ENCODE measurements at places on chromosomes 12 and 14.

GRCh38 chr12:75892731-75893408, 138.7 kb downstream of the PHLDA1 start:
- DNase-seq, result peak; percentile 90

GRCh38 chr12:111428081-111428727, 22.5 kb downstream of the SH2B3 start:
- no peak for DNase-seq

DNA sequence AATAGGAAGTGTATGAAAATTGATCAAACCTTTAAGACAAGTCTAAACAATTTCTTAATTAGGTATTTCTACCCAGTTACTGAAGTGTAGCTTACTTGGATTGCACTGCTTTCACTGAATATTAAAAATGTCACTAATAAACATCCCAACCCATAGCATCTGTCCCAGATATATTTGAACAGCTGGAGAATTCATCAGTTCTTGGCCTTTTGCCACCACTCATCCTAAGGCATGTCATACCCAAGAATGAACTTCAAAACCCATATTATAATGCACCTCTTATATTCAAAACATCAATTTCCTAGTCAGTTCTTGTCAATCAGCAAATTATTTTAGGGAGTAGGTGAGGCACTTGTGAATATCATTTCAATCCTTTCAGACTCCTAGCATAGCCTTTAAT, 392.3 kb downstream of the PAWR start:
- DNase-seq, result peak; percentile 20

DNA sequence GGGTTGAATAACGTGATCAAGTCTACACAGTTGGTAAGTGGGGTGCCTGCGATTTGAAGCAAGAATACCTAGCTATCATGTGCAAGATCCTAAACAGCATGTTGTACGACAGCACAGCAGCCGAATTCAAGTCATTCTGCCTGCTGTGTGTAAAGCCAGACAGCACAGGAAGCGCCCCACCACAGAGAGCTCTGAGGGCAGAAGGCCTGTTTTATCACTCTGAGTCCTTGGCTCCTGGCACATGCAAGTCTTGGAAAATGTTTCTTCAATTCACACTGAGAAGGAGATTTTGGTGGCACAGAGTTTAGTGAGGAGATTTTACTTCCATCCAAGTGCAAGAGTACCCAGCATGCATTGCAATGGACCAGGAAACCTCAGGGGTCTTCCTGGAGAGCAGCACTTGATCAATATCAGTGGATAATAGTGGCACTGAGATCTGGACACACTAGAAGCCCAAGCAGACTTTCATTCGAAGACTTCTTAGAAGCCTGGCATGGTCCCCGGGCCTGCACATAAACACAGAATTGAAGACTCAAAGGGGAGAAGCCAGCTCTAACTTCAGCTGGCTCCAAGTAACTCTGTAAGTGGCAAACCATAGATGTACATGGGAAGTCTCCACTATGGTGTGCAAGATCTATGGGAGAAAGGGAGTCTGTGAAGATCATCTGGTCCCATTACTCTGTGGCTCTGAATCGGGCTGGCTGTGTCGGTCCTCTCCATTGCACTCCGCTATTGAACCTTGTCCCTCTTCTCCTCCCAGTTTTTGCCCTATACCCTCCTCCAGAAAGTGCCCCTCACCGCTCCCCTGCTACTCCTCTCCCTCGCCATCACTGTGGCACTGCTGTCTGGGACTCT, 1.5 kb upstream of the KRT1 start:
- DNase-seq, result no peak

DNA sequence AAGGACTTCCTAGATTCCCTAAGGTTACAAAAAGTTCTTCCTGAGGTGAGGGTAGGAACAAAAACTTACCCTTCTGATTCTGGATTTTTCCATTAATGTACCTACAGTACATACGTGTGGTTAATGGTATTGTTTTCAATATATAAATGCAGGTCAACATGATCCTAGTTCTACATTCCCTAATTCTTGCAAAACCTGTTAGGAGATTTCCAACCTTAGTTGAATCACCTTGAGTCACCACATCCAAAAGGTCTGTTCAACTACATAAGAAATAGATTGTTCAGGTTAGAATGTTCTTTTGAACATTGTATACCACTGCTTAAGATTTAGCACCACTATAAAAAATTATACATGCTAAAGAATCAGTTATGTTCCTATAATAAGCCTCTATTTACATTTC, 118.9 kb downstream of the GARIN6 start:
- no peak for DNase-seq

DNA sequence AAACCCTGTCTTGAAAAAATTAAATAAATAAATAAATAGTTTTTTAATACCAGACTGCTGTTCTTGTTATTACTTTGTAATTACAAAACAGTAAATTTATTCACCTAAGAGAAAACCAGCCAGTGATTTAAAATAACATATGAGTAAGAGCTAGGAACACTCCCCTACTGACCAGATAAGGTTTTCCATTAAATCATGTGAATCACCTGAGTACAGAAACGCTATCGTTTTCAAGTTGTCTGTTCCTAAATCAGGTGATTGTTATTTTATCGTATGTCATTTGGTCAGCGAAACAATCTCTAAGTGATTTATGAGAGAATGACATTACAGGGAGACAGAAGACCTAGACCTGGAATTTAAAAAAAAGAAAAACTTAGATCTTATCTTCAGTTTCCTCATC, 47.3 kb downstream of the RPS29 start:
- DNase-seq, result no peak

GRCh38 chr12:122891661-122892525, 4.0 kb downstream of the VPS37B start:
- DNase-seq, result peak; percentile 44

DNA sequence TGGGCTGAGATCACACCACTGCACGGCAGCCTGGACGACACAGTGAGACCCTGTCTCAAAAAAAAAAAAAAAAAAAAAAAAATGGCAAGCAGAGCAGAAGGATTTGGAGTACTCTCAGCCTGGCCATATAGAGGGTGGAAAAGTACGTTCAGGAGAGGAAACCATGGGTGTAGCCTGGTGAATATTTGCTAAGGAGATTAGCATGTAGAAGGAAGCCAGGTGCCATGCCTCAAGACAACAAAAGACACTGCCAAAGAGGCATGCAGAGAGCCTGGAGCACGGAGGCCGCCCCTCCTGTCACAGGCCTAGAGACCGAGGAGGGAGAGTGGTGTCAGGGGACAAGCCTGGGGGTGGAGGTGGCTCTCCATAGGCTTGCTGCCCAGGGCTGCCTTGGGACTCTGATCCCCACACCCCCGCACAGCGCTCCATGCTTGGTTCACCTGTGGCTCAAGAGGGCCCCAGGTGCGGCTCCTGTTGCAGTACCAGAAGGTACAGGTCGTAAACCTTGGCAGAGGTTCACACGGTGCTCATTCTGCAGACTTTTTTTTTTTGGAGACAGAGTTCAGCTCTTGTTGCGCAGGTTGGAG, 27.9 kb upstream of the DEGS2 start:
- DNase-seq, result no peak
